ENCODE measurements at places on chromosomes 12 and 14. TPM values are rescaled to one million over a fixed set of nuclear protein-coding genes. Genes with fewer than 3 reads are reported as not detected.

DNA sequence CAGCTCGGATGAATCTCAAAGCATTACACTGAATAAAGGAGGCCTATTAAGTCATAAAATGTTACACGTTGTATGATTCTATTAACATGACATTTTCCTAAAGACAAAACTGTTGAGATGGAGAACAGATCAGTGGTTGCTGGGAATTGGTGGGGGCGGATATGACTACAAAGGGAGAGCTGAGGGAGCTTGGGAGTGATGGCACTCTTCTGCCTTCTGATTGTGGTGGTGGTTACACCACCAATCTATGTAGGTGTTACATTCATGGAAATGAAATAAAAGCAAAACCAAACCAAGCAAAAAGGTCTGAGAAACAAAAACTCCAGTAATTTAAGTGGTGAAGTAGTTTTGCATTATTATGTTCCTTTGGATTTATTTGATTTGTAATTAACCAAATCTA, 16.4 kb upstream of the EVL start:
- no peak for DNase-seq
- no peak overlapping the region for H3K4me3 ChIP-seq
- no peaks in the 10 kb centered on the region for H3K27me3 ChIP-seq
- H3K4me1 ChIP-seq: no peaks in the 10 kb centered on the region
- H3K27ac ChIP-seq: no peak overlapping the region
- H3K36me3 ChIP-seq: no peaks in the 10 kb centered on the region

DNA sequence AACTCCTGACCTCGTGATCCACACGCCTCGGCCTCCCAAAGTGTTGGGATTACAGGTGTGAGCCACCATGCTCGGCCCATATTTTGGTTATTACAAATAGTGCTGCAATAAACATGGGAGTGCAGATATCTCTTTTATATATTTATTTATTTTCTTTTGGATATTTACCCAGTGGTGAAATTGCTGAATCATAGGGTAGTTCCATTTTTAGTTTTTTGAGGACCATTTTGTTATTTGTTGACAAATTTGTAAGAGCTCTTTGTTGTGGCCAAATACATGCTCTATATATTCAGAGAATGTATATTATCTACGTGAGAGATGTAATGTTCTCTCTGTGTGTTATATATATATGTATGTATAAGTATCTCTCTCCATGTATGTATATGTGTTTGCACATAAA, 15.9 kb downstream of the AMN1 start:
- no peaks in the 10 kb centered on the region for H3K27me3 ChIP-seq
- no peak overlapping the region for H3K27ac ChIP-seq
- H3K36me3 ChIP-seq: no peaks in the 10 kb centered on the region
- no peak for DNase-seq

GRCh38 chr12:58575256-58575655, 345.0 kb downstream of the LRIG3 start:
- DNase-seq: no peak
- H3K4me3 ChIP-seq: no peak overlapping the region
- no peaks in the 10 kb centered on the region for H3K27me3 ChIP-seq
- no peaks in the 10 kb centered on the region for H3K4me1 ChIP-seq

DNA sequence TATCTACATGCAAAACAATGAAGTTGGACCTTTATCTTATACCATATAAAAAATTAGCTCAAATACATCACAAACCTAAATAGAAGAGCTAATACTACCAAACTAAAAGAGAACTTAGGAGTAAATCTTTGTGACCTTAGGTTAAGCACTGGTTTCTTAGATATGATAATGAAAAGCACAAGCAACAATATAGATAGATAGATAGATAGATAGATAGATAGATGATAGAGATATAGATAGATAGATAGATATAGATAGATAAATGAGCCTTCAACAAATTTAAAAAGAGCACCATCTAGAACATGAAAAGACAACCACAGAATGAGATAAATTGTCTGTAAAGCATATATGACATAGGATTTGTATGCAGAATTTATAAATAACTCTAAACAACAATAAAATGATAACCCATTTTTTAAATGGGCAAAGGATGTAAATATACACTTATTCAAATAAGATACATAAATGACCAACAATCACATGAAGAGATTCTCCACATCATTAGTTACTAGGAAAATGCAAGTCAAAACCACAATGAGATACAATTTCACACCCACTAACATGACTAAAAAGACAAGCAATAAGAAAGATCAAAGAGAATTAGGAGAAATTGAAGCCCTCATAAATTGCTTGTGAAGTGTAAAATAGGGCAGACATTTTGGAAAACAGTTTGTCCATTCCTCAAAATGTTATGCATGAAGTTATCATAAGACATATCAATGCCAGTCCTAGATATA, 293.7 kb downstream of the BTG1 start:
- no peak overlapping the region for H3K4me3 ChIP-seq
- no peaks in the 10 kb centered on the region for H3K4me1 ChIP-seq
- no peaks in the 10 kb centered on the region for H3K27me3 ChIP-seq
- no peak for DNase-seq

DNA sequence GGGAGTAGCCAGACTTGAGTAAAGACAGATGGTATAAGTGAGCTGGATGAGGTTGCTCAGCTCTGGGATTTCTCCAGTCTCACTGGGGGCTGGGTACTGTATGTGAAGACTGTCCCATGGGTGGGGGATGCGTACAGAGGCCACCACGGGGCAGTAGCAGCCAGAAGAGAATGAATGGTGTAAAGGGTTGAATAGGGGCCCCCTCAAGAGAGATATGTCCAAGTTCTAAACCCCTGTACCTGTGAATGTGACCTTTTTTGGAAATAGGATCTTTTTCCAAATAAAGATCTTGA, 21.8 kb upstream of the BCDIN3D start:
- no peaks in the 10 kb centered on the region for H3K4me1 ChIP-seq
- no peaks in the 10 kb centered on the region for H3K27me3 ChIP-seq
- no peaks in the 10 kb centered on the region for H3K36me3 ChIP-seq
- DNase-seq: no peak
- no peak overlapping the region for H3K27ac ChIP-seq

GRCh38 chr14:69932391-69932790, 53.2 kb downstream of the SMOC1 start:
- H3K36me3 ChIP-seq: no peaks in the 10 kb centered on the region
- no peaks in the 10 kb centered on the region for H3K27me3 ChIP-seq
- no peak for DNase-seq
- H3K4me1 ChIP-seq: no peaks in the 10 kb centered on the region
- no peak overlapping the region for H3K27ac ChIP-seq

GRCh38 chr14:61568572-61569011, 126.7 kb upstream of the HIF1A start:
- H3K27me3 ChIP-seq: no peaks in the 10 kb centered on the region
- H3K27ac ChIP-seq: peak overlapping the region; percentile 89
- H3K4me1 ChIP-seq: peaks cover 77% of the 10 kb centered on the region

- H3K27ac ChIP-seq: no peak overlapping the region
- H3K4me3 ChIP-seq: no peak overlapping the region
- no peaks in the 10 kb centered on the region for H3K4me1 ChIP-seq
These were observed 303.9 kb downstream of the NOVA1 start for GRCh38 chr14:26293909-26294308.

- H3K27me3 ChIP-seq: no peaks in the 10 kb centered on the region
- H3K4me3 ChIP-seq: no peak overlapping the region
- no peaks in the 10 kb centered on the region for H3K36me3 ChIP-seq
- DNase-seq: no peak
- H3K27ac ChIP-seq: no peak overlapping the region
- H3K4me1 ChIP-seq: peaks cover 12% of the 10 kb centered on the region
These were observed 7.2 kb upstream of the KLC1 start for GRCh38 chr14:103621860-103622259.

GRCh38 chr14:103315351-103315911, 18.6 kb upstream of the EIF5 start:
- DNase-seq: no peak
- peaks cover 12% of the 10 kb centered on the region for H3K4me1 ChIP-seq
- H3K27ac ChIP-seq: no peak overlapping the region
- no peaks in the 10 kb centered on the region for H3K27me3 ChIP-seq
- no peak overlapping the region for H3K4me3 ChIP-seq

DNA sequence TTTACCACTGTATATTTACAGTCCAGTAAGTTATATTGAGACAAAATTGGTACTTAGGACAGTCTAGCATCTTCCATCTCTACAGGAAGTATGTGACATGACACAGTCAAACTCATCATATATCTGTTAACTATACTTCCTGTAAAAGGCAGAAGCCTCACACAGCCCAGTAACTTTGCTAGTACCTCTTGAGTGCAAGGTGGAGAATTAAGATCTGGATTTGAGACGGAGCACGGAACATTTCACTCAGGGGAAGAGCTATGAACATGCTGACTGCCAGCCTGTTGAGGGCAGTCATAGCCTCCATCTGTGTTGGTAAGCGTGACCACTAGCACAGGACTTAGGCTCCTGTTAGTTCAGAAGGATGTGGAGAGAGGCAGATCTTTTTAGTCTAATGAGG, 333.7 kb upstream of the OR4E1 start:
- no peaks in the 10 kb centered on the region for H3K27me3 ChIP-seq
- no peak overlapping the region for H3K27ac ChIP-seq
- no peaks in the 10 kb centered on the region for H3K4me1 ChIP-seq
- H3K4me3 ChIP-seq: no peak overlapping the region
- no peaks in the 10 kb centered on the region for H3K36me3 ChIP-seq

- no peak overlapping the region for H3K27ac ChIP-seq
- no peak for DNase-seq
- H3K27me3 ChIP-seq: peaks cover 70% of the 10 kb centered on the region
- H3K4me1 ChIP-seq: no peaks in the 10 kb centered on the region
These were observed 337.7 kb downstream of the TMEM121 start for GRCh38 chr14:105864116-105864515.

DNA sequence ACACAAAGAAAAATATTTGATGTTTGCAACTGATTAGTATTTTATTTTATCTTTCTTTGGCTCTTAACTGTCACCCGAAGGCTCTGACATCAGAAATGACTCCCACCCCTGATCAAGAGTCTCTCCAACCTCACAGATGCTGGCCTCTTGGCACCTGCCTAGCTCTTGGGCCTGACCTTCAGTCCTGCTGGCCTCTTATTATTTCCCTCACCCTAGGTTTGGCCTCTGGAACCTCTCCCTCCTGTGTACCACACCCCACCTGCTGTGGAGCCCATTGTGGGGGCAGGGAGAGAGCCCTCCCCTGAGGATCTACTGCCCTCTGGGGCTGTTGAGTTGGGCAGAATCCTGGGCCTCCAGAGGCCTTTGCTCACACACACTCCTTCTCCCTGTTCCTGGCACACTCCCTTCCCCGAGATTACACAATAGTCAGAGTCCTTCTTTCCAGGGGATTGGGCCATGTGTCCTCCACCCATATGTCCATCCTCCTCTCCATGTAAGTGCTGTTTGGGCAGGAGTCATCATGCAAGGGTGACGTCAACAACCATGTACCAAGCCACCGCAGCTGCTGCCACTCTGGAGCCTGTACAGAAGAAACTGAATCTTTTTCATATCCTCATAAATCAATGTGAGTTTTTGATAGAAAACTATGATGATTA, 124.3 kb downstream of the RASSF9 start:
- H3K27ac ChIP-seq: no peak overlapping the region
- H3K4me3 ChIP-seq: no peak overlapping the region
- H3K36me3 ChIP-seq: no peaks in the 10 kb centered on the region

- H3K4me1 ChIP-seq: peaks cover 47% of the 10 kb centered on the region
- H3K36me3 ChIP-seq: no peaks in the 10 kb centered on the region
- H3K4me3 ChIP-seq: no peak overlapping the region
- H3K27me3 ChIP-seq: no peaks in the 10 kb centered on the region
These were observed 4.4 kb upstream of the GALNT6 start for GRCh38 chr12:51395283-51396230.

- H3K36me3 ChIP-seq: peaks cover 78% of the 10 kb centered on the region
- H3K4me1 ChIP-seq: no peaks in the 10 kb centered on the region
- no peak overlapping the region for H3K4me3 ChIP-seq
- no peaks in the 10 kb centered on the region for H3K27me3 ChIP-seq
- no peak for DNase-seq
These were observed 16.7 kb downstream of the SDS start for GRCh38 chr12:113386866-113387566.

DNA sequence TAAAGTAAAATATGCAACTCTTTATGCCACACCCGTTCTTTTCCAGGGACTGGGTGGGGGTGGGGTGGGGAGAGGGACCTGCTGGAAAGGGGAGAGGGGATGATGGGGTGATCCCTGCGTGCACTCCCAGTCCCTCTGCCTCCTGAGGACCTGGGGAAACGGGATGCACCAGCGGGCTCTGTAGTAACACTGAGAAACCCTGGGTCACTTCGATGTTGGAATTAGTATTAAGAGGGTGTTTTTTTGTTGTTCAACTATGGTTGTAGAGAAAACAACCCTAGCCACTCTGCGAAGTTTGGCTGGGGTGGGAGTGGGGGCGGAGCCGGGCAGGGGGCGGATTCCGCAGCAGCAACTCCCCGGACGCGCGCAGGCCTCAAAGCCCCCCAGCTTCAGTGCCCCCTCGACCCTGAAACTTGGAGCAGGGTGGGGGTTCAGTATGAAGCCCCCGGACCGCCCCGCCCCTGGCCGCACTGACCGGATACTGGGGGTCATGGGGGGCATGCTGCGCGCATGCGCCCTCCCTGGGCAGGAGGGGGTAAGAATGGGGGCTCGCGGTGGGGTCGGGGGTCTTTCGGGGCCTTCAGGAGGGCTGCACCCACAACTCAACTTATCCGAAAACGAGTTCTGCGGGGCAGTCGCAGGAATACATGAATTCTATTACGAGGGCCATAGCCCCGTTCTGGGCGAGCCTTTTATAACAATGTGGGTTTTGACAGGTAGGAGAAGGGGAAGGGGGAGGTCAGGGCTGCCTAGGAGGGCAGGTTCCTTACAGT, 1.3 kb upstream of the ARHGEF25 start:
- H3K4me1 ChIP-seq: peaks cover 21% of the 10 kb centered on the region
- no peak for DNase-seq
- H3K36me3 ChIP-seq: no peaks in the 10 kb centered on the region
- H3K27me3 ChIP-seq: peaks cover 85% of the 10 kb centered on the region

DNA sequence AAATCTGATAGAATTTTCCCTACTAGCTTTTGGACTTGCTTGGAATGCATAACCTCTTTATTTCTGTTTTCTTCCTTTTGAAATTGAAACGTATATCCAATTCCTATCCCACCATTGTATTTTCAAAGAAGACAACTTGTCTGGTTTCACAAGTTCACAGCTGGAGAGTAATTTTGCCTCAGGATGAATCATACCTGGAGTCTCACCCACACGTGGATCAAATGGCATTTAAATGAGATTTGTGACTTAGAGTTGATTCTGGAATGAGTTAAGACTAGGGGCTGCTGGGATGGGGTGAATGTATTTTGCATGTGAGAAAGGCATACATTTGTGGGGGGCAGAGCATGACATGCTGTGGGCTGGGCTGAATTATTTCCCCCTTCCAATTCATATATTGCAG, 516.5 kb upstream of the MGAT4C start:
- no peak for DNase-seq
- H3K4me1 ChIP-seq: no peaks in the 10 kb centered on the region
- H3K27ac ChIP-seq: no peak overlapping the region

EPYC gene
- not detected for polyA plus RNA-seq

FRS2 gene
- polyA plus RNA-seq: 13.6 TPM

PTPRO gene
- polyA plus RNA-seq: 12.0 TPM

PARPBP gene
- polyA plus RNA-seq: 1.8 TPM

TOMM20L gene
- not detected for polyA plus RNA-seq

SYNDIG1L gene
- polyA plus RNA-seq: 0.09 TPM

ST8SIA1 gene
- not detected for polyA plus RNA-seq

TAOK3 gene
- polyA plus RNA-seq: 19.7 TPM

NKX2-1 gene
- not detected for polyA plus RNA-seq

LHX5 gene
- not detected for polyA plus RNA-seq

PUS1 gene
- polyA plus RNA-seq: 6.9 TPM

ARMH4 gene
- polyA plus RNA-seq: 0.07 TPM

ERBB3 gene
- not detected for polyA plus RNA-seq

SMOC1 gene
- polyA plus RNA-seq: not detected

Measured in CD14-positive monocyte (primary cell).